C1 segment of cervical spinal cord (tissue), 14 donors: ENCODE measurements at places on chromosomes 7 and 10.

GRCh38 chr7:11491811-11492210 lies 340.2 kb downstream of the THSD7A start:
- no peak for DNase-seq

DNA sequence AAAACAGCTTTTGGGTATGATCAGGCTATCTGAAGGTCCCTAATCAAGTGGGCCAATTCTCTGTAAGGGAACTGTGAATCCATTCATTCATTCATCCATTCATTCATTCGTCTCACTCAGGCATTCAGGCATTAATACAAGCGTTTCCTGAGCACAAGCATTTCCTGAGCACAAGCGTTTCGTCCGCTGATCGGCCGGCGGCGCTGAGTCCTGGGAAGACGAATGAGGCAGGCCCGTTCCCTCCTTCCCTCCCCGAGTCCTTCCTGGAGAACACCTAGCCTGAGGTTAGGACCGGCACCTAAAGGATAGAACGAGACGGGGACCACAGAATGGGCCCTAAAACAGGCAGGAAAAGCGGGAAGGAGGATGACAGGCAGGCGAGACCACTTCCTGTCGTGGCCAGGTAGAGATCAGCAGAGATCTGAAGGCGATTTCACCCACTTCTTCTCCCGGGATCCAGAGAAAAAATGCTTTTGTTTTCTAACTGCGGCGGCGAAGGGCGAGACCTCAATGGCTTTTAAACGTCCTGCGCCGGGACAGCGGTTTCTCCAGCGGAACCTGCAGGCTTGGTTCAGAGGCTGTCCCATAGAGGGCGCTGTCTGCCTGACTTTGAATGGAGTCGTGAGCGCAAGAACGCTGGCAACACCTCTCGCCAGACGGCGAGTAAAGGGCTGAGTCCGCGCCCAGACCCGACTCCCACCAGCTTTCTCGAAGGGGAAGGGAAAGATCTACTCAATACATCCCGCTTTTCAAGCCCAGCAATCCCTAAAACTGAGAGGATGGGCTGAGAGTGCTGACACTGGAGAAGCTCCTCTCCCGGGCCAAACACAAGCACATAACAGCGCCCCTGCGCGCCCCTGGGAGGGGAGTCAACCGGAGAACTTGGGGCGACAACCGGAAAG lies 2.9 kb upstream of the HMX3 start:
- peak; percentile 50 for DNase-seq

DNA sequence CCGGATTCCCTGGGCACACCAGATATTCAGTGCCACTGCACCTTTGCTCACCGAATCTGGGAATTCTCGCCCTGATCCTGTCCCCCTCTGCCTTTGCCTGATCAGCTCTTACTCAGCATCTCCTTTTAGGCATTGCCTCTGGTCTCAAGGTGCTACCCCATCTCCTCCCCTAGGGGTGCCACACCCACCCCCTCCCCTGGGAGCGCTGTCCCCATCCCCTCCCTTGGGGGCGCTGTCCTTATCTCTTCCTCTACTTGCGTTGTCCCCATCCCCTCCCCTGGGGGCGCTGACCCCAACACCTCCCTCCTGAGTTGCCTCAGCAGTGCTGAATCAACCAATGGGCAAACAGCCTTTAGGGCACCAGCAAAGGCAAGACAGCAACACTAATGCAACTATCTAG lies 686.9 kb upstream of the FOXK1 start:
- DNase-seq = no peak

DNA sequence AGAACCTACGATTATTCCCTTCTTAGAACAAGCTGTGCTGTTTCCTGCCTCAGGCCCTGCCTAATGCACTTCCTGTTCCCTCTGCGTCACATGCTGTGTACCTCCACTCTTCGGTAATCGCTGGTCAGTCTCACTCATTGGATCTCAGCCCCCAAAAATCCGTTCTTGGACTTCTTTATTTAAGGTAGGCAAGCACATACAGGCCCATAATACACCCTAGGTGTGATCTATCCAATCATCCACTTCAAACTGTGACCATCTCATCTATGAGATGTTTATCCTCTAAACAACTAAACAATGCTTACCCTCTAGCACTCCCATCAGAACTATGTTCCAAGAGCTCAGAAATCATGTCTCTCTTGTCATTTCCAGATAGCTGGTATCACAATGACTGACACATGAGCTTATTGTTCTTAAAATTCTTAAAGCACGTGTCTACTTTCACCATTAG lies 83.9 kb downstream of the CADPS2 start:
- DNase-seq = no peak

- DNase-seq = no peak
These were observed 22.6 kb downstream of the CCDC3 start for GRCh38 chr10:12978891-12979290.

- DNase-seq = no peak
These were observed 9.2 kb upstream of the ZSCAN25 start for GRCh38 chr7:99607548-99607947.

GRCh38 chr10:89846786-89847185 lies 145.4 kb downstream of the KIF20B start:
- no peak for DNase-seq

DNA sequence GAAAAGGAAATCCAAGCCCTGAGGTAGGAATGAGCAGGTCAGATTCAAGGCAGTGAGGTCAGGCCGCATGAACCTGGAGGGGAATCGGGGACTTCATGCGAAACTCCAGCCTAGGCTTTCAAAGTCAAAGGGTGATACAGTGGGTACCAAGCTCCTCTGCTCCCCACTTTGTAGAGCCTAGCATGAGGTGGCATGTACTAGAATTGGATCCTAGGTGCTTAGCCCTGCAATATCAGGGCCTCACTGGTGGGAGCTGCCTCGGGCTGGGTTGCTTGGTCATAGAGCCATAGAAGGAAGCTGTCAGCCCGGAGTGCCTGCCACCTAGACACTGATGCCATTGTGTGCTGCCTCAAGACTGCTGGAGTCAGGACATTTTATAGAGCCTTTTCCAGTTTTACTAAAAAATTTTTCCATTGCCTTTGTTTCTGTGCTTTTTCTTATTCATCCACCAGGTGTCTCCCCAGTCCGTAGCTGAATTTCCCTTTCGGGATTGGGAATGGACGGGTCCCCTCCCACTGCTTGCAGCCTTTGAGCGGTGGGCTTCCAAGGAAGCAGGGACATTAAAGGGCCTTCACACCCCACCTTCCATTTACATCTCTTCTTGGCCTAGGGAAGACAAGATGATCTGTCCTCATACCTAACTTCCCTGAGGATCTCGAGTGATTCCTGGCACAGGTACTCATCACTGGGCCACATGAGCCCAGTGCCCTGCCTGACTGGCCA lies 5.5 kb upstream of the LZTS2 start:
- DNase-seq = no peak

- DNase-seq = no peak
These were observed 26.6 kb downstream of the INPP5A start for GRCh38 chr10:132564249-132564605.

- DNase-seq = no peak
These were observed 74.3 kb downstream of the POLL start for GRCh38 chr10:101513733-101514132.

DNA sequence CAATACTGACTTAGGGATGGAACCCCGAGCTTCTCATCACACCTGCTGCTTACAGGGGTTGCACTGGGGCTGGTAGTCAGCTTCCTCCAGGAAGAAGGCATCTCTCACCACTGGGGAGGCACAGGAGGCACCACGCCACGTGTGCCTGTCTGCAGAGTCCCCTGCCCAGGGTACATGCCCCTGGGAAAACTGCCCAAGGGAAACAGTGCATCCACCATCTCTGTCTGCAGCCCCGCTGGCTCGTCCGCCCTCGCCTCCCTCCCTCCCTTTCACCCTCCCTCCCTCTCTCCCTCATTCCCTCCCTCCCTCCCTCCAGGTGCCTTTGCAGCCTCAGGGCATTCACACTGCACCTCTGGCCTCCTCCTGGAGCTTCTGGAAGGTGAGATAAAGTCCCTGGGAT lies 101.1 kb downstream of the PTPRE start:
- no peak for DNase-seq

- no peak for DNase-seq
These were observed 173.3 kb downstream of the SLC16A9 start for GRCh38 chr10:59536167-59537014.

- no peak for DNase-seq
These were observed 111.0 kb upstream of the KLF14 start for GRCh38 chr7:130844811-130845580.

DNA sequence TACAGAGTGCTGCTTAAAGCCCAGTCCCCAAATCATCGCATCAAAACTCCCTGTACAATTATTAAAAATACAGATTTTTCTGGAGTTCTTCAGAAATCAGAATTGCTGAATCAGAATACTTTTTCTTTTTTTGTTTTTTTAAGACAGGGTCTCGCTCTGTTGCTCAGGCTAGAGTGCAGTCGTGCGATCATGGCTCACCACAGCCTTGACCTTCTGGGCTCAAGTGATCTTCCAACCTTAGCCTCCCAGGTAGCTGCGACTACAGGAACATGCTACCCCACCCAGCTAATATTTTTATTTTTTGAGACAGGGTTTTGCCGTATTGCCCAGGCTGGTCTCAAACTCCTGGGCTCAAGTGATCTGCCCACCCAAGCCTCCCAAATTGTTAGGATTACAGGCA lies 3.9 kb downstream of the BBIP1 start:
- no peak for DNase-seq

- no peak for DNase-seq
These were observed 21.3 kb upstream of the VAX1 start for GRCh38 chr10:117159390-117159789.

- DNase-seq = no peak
These were observed 141.2 kb upstream of the ZNF716 start for GRCh38 chr7:57308631-57309408.

DNA sequence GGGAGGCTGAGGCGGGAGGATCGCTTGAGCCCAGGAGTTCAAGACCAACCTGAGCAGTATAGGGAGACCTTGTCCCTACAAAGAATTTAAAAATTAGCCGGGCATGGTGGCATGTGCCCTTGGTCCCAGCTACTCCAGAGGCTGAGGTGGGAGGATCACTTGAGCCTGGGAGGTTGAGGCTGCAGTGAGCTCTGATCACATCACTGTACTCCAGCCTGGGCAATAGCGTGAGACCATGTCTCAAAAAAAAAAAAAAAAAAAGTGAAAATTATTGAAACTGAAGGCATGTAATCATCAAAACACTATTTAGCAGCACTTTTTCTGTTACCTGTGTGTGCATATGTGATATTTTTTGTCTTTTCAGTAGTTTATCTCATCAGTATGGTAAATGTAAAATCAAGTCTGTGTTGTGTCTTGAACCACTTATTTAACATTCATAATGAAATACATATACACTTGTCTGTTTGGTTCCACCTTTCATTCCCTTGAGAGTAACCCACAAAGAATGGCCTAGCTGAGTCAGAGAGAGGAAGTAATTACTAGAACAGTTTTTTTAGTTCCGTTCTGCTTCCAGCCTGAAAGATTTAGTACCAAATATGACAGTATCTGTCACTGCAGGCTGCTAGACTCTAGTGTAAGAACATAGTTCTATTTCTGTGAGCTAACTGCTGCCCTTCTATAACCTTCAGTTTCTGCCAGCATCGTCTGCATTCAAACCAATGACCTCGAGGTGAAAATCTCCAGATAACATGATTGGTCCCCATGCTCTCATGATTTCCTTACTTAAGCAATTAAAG lies 68.6 kb downstream of the MMRN2 start:
- no peak for DNase-seq

DNA sequence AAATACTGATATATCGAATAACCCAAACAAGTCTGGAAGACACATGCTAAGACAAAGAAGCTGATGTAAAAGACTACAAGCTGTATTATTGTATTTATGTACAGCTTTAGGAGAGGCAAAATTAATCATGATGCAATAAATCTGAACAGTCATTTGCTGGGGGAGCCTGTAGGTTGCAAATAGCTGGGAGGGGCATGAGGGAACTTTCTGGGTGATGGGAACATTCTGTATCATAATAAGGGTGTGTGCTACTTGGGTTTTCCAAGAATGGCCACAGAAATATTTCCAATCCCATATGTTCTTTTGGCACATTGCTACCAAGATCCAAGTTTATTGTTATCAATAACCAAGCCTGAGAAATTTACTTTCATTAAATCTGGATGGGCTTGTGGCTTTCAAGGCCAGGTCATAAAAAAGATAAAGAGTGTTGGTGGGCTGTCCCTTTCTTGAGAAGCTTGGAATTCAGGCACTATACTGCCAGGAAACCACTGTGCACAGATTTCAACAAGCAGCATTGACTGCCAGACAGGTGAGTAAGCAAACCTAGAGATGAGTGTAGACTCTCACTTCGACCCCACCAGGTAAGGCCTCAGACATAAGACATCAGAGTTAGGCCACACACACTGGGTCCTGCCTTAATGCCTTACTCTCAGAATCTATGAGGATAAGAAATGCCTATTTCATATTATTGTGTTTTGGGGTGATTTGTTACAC lies 629.7 kb upstream of the FZD8 start:
- no peak for DNase-seq

- DNase-seq = no peak
These were observed 1.9 kb upstream of the UNC5B start for GRCh38 chr10:71210542-71210871.

DNA sequence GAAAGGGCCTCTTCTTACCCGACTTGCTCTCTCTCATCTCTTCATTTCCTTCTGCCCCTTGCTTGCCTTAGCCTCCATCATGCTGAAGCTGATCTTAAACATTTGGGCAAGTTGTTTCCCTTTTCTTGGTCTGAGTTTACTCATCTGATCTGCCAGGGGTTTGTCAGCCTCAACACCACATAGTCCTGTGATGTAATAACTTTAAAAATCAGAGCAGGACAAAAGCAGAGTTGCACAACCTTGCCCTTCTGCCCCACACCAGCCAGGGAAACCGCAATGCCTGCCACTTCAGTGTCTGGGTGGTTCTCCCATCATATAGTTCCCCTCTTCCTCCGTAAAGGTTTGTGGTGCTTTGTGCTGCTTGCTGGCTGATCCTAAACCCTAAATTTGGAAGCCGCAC lies 9.9 kb upstream of the LIPM start:
- no peak for DNase-seq

- DNase-seq = no peak
These were observed 41.1 kb upstream of the CABCOCO1 start for GRCh38 chr10:61621605-61622051.

- no peak for DNase-seq
These were observed 1247.3 kb downstream of the NXPH1 start for GRCh38 chr7:9680713-9681112.

- DNase-seq = no peak
These were observed 77.9 kb downstream of the HIPK2 start for GRCh38 chr7:139699640-139700504.

DNA sequence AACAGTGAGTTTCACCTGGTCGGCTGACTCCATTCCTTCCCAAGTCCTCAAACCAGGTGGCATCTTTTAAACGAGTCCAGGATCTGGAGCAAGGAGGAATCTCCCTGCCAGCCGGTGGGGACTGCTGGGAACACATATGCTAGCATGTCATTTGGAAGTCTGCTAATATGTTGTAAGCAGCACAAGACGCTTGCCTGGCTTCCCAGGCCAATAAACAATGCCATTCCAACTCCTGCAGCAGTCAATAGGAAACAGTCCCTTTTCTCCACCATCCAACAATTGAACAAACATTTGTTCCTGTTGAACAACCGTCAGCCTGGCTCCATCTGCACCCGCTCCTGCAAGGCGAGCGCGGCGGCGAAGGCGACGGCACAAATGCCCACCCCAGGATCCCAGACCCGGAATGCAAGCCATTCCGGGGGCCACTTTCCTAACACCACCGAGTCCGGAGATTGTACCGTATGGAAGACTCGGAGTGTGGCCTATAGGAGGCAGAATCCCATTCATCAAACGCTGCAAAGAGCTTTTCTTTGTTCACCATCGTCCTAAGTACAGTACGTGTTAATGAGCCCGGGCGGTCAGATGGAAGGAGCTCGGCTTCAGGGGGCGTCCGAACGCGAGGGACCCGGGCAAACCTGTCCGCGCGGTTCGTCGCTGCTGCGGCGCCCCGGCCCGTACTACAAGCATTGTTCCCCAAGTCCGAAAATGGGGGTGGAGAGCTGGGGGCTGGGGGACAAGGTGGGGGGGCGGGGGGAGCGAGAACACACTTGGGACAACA lies 1.6 kb downstream of the FAM53B start:
- DNase-seq = no peak
